ENCODE measurements at places on chromosomes 12 and 14.

GRCh38 chr12:27822076-27822712 is 42.2 kb upstream of the MANSC4 start:
- DNase-seq, result peak; percentile 64

DNA sequence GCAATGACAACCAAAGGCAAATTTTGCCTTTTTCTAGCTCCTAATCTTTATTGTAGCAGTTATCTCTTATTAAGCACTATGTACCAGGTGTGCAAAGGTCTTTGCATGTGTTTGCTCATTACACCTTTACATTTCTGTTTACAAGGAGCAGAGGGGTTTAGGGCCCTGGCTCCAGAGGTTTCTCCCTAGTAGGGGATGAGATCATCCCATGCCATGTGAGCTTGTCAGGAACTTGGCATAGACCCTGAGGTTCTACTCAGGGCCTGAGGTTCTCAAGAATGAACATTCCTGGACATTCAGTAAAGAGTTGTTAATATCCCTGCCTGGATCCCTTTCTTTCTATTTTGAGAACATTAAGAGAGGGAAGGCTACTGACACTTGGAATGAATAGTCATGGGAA is 292.0 kb downstream of the RPAP3 start:
- no peak for DNase-seq

- DNase-seq, result no peak
Observed at GRCh38 chr12:49201595-49202295, 12.9 kb upstream of the TUBA1A start.

DNA sequence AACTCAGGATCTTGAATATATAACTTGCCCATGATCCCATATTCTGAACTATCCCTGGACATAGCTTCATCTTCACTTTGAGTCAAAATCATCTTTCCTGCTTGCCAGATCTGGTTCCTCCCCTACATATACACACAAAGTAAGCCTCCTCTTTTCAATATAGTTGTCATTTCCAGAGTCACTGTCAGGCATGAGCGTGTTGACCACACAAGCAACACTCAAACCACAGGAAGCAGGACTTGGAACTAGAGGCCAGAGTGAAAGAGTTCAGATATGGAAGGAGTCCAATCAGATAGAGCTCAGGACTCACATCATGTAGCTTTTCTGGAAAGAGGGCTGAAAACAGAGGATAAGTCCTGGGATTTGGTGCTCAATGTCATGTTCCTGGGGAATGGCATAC is 1140.6 kb downstream of the BCL11B start:
- no peak for DNase-seq

DNA sequence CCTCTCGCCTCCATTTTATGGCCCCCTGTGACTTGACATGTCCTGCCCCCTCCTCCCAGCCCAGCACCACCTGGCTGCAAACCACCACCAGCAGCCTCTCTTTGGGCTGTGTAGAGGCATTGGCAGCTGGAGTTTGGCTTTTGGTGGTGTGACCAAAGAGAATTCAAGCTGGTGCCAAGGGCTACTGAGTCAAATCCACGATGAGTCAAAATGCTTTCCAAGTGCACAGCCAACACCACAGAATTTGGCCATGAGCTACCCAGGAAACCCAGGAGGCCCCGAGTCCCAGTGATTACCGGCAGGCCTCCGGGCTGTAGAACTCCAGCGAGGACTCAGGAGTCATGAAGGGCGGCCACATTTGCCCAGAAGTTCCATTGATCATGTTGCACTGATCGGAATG is 53.8 kb downstream of the SCARB1 start:
- DNase-seq, result no peak

- no peak for DNase-seq
Observed at GRCh38 chr14:52923902-52924575, 26.8 kb downstream of the FERMT2 start.

- DNase-seq, result no peak
Observed at GRCh38 chr12:107891967-107892366, 117.5 kb downstream of the ASCL4 start.

DNA sequence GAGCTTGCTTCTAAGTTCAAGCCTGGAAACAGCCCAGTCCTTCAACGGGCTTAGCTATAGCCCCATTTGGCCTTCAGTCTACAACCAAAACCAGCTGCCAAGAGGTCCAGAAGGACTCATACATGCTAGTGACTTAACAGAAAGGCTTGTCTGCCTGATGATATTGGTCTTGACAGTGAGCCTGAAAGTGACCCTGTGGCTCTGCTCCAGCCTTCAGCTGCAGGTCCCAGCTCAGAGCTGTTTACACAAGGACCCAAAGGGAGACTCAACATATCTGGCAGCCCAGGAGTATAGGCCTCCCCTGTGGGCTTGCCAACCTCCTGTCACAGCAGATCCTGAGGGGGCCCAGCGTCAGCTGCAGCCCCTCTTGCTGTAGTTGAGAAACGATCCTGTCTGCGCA is 27.5 kb downstream of the COX16 start:
- DNase-seq, result no peak

- no peak for DNase-seq
Observed at GRCh38 chr12:4172999-4173398, 100.6 kb upstream of the CCND2 start.

DNA sequence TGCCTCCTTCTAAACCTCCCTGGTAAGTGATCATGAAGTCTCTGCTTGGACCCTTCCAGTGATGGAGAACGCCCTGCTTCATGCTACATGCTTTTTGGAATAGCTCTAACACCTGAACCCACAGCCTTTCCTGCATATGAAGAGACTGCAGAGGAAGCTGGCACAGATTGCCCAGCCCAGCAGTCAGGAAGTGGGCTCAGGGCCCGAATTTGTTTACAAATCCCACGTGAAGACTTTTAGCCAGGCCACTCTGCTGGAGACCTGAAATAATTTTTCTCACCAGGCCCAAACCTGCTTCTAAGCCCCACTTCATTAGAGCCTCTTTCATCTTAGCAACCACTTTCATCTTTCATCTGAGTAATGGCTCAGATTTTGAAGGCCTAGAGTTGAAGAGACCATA is 22.9 kb downstream of the RTN1 start:
- no peak for DNase-seq

- DNase-seq, result no peak
Observed at GRCh38 chr12:104258476-104259067, 43.0 kb downstream of the TXNRD1 start.

GRCh38 chr14:66468778-66469367 is 17.3 kb upstream of the CCDC196 start:
- no peak for DNase-seq

- no peak for DNase-seq
Observed at GRCh38 chr12:115354007-115354890, 670.3 kb upstream of the TBX3 start.

GRCh38 chr14:99619835-99620834 is 16.1 kb upstream of the CCDC85C start:
- no peak for DNase-seq

DNA sequence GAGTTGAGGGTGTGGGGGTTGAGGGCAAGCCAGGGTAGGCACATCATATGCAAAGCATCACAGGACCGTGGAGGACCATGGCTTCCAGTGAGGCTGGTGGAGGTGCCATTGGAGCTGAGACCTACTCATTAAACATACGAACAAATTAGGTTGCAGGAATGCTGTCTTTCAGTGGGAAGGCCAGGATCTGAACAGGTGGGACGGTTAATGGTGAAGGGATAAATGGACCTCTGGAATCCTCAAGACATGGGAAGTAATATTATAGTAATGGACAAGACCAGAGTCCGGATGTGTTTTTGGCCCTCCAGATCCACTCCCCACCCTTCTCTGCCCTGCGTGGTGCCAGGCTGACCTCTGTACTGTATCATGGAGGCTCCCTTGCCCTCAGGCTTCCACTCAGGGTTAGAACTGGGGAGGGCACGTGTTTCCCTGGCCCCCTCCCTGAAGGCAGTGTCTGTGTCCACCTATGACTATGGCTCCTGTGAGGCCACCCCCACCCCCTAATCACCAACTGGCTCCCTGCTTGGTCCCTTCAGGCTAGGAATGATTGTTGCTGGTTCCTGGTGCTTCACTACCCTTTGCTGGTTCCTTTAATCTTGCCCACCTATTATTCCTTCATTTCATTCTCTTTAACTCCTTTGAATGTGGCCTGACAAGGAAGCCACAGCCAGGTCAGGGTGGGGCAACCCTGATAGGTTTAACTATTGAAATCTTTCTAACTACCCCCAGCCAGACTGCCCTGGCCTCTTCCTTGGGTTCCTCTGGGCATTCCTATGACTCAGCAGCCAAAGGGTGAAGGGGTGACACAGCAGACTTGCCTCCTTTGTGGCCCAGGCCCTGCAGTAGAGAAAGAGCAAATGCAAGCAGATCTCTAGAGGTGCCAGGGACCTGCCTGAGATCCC is 10.7 kb downstream of the DHRS2 start:
- DNase-seq, result no peak
